NCI-H187 treated with DMSO at 0.1 percent for 48 hours (cell line): ENCODE measurements at places on chromosomes 12 and 14.

- DNase-seq = no peak
Measured at GRCh38 chr12:70365398-70365647, 767 bp upstream of the KCNMB4 start.

GRCh38 chr12:44287545-44287944 lies 451.7 kb downstream of the TMEM117 start:
- no peak for DNase-seq

DNA sequence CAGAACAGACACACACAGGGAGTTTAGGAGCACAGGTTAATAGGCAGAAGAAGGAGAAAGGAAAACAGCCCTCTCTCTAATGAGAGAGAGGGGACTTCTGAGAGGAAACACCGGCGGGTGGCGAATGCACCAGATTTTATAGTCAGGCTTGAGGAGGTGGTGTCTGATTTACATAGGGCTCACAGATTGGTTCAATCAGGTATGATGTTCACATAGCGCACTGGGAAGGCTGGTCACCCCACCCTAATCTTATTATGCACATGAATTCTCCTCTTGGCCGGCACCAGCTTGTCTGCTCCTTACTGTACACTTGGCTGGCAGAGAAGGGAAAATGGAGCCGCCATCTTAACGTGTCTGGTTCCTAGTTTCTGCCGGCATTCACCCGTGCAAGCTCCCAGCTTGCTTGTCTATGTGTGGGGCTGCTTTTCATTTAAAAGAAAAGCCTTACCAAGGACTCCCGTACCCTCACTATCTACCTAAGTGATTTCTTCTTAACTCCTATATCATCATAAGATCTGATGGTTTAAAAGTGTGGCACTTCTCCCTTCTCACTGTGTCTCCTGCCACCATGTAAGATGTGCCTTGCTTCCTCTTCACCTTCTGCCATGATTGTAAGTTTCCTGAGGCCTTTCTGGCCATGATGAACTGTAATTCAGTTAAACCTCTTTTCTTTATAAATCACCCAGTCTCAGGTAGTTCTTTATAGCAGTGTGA lies 15.1 kb downstream of the BCAT1 start:
- DNase-seq = no peak

DNA sequence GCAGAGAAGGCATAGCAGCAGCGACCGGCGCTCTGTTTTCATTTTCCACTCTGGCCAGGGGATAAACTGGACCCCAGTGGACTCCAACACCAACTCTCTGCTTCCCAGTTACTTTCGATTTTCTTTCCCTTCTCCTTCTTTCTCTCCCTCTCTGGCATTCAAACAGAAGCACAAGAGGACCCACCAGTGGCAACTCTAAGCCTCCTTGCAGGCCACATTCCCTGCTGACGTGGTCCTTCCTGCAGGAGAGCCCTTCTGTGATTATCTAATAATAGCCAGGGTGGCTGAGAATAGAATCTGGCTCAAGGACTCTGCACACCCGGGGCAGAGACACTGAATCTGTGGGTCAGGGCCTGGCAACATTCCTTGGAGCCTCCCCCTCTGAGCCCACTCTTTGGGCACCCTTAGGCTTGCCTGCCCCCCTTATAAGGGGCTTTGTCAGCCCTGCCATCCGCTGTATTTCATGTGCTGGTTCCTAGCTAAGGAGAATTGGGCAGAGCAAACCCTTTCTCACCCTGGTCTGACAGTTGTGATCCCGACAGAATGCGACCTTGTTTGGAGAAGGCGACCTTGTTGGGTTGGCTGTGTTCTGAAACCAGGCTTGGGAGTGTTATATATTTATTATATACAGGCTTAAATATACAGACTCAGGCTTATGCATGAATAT lies 8.2 kb upstream of the HOXC6 start:
- no peak for DNase-seq

DNA sequence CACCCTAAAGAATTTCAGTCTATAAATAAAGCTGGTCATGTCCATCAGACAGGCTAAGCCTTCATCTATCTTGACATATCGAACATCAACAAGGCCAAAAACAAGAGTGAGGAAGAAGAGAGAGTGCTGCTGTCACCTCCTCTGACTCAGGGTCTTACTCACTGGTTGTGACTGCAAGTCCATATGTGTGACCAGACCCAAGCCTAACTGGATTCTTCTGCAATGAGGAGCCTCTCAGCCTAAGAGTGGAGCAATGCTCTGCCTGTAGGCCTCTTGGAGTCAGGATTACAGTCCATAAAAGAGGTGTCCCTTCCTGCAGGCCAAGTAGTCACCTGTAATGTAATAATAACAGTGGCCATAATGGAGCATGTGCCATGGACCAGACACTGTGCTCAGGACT lies 121.2 kb upstream of the SLC35F4 start:
- no peak for DNase-seq

GRCh38 chr14:49538852-49539251 lies 47.3 kb downstream of the RPS29 start:
- no peak for DNase-seq

DNA sequence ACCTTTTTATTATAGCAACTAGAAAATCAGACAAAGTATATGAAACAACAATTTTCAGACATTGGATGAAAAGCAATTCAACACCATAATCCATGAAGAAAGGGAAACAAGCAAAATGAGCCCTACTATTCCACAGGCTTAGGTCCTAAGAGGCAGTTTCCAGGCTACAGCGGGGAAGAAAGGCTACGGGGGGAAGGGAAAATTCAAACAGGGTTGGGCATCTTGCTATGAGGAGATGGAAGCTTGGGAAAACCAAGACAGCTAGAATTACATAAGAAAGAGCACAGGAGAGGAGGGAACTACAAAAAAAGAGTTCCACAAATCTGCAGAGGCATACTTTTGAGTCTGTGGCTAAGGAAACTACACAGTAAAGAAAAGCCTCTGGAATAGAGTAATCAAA lies 356.0 kb upstream of the CLEC14A start:
- DNase-seq = no peak

GRCh38 chr14:81211844-81212243 lies 8.9 kb downstream of the GTF2A1 start:
- DNase-seq = no peak

DNA sequence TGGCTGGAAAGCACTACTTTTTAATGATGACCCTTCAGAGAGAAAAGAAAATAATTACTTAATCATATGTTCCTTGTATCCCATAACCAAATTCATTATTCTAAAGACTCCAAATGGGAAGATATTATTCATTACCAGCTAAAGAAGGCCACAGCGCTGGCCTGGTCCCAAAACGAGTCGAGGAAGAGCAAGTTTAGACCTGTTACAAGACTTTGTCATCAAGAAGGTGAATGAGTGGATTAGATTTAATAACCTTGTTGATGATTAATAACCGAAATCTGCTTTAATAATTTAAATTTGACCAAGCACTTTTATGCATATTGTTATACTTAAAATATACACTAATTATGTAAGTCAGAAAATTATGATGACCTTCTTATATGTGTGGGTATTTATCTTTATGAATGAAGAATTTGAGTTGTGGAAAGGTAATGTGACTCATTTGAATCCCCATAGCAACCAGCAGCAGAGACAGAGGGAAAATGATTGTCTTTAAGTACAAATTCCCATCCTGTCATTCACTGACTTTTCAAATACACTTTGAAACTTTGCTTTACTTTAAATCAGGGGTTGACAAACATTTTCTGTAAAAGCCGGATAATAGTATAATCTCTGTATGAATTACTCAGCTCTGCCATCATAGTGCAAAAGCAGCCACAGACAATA lies 200.3 kb upstream of the NPAS3 start:
- no peak for DNase-seq

GRCh38 chr12:12612358-12612757 lies 682 bp downstream of the CREBL2 start:
- no peak for DNase-seq

DNA sequence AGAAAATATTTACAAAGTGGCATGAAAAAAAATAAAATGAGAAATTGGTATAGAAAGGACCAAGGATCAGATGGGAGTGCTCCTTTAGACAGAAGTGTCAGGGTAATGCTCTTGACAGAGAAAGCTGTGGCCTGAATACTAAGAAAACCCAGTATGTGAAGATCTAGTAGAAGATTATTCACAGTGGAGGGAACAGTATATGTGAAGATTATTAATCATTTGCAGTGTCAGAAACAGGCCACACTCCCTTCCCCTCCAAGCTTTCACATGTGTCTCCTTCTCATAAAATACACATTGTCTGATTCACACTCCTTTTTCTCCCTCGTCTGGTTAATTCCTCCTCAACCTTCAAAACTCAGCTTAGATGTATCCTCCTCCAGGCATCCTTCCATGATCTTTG lies 41.3 kb downstream of the CAPS2 start:
- DNase-seq = no peak

GRCh38 chr12:114835031-114835430 lies 151.1 kb upstream of the TBX3 start:
- no peak for DNase-seq

DNA sequence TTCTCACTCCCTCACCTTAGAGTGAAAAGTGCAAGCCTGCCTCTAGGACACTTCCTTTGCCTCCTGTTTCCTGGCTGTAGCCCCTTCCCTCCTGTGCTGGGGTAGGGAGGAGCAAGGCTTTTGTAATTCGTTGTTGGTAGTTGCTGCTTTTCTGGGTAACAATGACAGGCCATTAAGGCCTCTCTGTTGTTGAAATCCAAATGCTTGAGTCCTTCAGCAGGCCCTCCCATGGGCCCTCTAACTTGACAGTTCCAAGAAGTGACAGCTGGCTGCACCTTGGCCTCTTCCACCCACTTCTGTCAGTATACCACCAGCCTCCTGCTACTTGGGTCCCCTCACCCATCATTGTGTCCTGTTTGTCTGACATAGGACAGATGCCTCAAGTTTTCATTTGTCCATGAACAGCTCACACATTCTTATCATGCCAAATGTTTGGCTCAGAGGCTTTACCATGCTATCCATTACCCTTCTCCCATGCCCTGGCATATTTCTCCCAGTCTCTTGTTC lies 103.7 kb upstream of the PDE3A start:
- no peak for DNase-seq

GRCh38 chr12:8493084-8493483 lies 20.2 kb upstream of the CLEC4D start:
- DNase-seq = no peak

DNA sequence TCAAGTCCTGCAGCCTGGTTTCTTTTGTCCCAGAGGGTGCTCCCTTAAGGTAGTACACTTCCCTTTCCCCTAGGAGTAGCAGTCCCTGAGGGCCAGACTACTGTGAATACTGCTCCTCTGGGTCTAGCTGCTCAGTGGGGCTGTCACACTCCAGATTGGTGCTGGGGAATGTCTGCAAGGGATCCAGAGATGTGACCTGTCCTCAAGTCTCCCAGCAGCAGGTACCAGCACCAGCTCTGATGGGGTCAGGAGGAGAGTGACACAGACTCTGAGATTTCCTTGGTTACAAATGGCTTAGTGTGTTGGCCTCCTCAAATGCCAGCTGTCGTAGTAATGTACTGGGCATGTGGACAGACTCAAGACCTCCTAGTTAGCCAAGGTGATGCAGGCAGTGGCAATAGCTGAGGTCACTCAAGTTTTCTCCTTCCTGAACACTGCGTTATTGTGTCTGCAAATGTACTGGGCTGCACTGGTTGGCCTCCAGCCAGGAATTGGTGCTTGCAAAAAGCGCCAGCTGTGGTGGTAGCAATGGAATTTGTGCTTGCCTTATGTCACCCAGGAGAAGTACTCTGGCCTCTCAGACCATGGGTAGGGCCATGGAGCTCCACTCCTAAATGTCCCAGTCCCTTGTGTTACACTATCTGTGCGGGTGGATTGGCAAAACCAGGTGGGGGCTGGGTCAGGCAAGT lies 36.4 kb upstream of the AEBP2 start:
- DNase-seq = no peak

DNA sequence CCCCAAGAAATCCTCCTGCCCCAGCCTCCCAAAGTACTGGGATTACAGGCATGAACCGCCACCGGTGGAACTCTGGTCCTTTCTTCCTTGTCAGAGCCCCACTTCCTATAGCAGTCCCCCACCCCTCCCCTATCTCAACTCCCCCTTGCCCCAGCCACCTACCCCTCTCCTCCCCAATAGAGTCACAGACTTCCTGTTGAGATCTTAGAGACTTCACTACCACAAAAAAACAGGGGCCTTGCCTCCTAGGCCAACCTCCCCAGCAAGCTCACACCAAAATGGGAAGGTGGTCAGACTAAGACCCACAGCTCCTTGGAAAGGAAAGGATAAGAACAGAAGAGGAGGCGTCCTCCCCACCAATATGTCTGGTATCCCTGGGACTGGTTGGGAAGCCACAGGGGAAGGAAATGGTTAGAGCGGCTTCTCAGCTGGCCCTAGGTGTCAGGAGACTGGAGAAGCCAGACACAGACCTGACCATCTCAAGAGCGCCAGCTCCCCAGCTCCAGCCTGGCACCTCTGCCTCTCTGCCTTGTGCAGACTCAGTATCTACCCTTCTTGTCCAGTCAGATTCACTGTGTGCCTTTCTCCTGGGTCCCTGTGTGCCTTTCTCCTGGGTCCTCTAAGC lies 8.5 kb downstream of the ITGB7 start:
- no peak for DNase-seq

GRCh38 chr14:92728759-92729364 lies 19.6 kb downstream of the LGMN start:
- DNase-seq = no peak

DNA sequence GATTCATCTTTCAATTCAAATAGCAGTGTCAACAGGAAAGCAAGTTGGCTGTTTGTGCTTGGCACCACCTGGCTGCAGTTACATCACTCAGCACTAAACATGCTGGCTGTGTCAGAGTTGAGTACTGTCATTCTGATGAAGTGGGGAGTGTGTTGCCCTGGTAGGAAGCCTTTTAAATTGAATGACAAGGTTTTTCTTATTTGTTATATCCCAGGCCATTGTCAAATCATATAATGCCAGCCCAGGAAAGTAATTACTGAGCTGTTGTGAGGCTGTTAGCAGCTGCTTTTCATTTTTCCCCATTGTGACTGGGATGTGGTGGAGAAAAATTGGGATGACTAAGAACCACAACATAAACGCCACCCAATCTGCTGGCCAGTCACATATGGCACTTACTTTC lies 106.5 kb upstream of the PRKD1 start:
- DNase-seq = peak; percentile 64

DNA sequence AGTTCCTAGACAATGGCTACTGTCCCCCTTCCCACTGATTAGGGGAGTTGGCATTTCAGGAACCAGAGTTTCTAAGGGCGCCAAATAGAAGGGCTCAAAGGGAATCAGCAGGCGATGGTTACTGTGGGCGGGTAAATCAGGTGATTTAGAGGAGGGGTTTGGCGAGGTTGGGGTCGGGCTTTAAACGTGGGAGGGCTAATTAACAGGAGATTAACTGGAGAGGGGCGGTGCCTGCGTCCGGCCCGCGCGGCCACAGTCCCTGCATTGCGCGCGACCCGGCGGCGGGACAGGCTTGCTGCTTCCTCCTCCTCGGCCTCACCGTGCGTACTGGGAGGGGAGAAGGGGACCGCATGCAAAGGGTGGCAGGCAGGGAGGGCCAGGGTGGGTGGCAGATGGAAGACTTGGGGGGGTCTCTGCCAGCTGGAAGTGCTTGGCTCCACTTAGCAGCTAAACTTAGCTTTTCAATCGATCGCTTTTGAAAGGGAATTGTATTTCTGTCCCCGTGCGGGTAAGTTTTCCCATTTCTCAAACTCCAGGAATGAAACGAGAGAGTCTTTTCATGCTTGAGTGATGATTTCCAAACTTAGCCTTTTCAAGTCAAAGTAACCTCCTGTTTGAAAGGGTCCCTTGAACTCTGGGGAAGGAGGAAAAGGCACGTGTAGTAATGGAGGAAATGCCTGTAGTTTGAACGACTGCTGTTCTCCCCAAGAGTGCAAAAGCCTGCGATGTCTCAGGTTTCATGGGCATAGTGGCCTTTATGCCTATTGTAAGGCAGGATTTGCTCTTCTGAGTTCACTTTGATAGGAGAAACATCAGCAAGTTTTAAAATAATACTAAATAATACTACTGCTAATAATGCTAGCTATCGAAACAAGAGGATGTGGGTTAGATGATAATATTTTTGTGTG lies at the start of gene MGST1:
MGST1 (plus strand) TSS at position 255 of the 908 bp plus-strand sequence. CDS start 6,608 bp downstream, outside the sequence.
- no peak for DNase-seq

GRCh38 chr14:93685121-93685895 lies 103.0 kb downstream of the PRIMA1 start:
- DNase-seq = no peak
